ENCODE measurements at places on chromosomes 1 and 21.

GRCh38 chr1:192958871-192959270, 100.3 kb downstream of the UCHL5 start:
- no peak for DNase-seq

GRCh38 chr1:29713857-29714256, 477.5 kb downstream of the PTPRU start:
- no peak for DNase-seq

DNA sequence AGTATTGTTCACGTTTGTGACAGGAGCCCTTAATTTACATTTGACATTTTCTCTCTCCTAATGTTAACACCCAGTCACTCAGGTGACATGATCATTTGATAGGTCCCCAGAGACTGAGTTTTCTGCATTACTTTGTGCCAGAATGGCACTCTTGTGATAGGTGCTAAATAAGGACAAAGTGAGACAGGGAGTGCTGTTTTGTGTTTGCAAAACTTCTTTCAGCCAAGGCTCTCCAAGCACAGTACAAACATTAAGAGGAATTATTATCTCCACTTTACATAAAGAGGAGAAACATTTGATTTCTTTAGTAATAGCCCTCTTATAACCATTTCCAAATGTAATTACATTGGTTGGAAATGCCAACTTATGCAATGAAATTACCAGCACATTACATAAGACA, 355.2 kb downstream of the NTNG1 start:
- DNase-seq: no peak

DNA sequence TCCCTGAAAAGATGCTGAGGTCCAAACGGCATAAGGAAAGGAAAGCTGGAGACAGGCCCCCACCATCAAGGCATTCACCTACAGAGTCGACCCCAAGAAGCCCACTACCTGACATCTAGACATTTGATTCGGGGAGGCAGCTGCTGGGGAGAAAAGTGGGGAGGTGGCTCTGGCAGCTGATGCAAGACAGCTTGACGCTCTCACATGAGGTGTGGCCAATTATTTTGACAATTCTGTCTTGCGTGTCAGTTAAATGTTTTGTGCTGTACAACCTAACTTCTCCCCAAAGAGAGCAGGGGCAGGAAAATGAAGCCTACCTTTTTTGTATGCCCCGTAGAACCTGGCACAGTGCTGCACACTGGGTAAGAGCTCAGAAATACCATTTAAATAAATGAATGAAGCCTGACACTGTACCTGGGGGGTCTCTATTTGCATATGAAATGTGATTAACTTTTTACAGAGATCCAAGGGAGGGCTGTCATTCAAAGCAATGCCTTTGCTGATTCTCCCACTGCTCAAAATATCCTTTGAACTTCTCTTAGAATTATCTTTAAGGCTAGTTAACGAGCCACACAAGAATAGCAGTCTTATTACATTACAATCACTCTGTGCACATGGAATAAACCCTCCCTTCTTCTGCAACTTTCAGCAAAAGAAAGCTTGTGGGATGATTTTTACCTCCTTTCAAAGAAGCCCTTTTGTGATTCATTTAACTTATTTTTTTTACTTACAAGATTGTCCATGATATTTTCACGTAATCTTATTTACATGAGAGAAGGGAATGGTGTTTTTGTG, 163.2 kb downstream of the TNR start:
- no peak for DNase-seq

GRCh38 chr1:57898531-57898930, 474.7 kb upstream of the DAB1 start:
- no peak for DNase-seq

Data from posterior cingulate gyrus (tissue), 11 donors.